ENCODE measurements at places on chromosomes 2 and 18.

DNA sequence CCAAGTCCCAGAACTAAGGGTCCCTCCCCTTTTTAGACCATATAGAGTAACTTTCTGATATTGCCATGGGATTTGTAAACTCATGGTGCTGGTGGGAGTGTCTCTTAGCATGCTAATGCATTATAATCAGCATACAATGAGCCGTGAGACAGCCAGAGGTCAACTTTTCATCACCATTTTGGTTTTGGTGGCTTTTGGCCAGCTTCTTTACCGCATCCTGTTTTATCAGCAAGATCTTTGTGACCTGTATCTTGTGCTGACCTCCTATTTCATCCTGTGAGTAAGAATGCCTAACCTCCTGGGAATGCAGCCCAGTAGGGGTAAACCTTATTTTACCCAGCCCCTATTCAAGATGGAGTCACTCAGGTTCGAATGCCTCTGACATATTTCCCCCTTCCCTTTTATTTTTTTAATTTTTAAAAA, 148.2 kb downstream of the PHLPP1 start:
- no peak for DNase-seq

DNA sequence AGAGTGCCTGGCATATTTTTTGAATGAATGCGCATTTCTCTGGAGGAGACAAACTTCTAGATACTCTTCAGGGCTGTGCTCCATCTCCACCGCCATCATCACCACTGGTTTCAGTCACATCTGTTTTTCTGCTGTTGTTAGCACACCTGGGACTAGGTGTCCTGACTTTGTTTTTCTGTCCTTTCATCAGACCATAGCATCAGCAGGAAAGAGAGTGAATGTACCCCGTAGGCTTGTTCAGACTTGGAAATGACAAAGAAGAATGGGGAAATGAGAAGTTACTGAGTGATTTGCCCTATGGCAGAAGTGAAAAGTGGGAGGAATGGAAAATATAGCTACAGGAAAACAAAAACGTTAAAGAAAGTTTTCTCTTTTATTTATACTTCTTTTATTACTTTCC, 965.2 kb upstream of the FANCL start:
- no peak for DNase-seq

GRCh38 chr2:228426502-228427216, 245.2 kb upstream of the SPHKAP start:
- no peak for DNase-seq

- DNase-seq = no peak
Measured at GRCh38 chr2:98346311-98347236, at the start of gene CNGA3. TSS of gene CNGA3 (plus strand) at chr2:98346456. CDS start at chr2:98369976, 23,520 bp downstream.

DNA sequence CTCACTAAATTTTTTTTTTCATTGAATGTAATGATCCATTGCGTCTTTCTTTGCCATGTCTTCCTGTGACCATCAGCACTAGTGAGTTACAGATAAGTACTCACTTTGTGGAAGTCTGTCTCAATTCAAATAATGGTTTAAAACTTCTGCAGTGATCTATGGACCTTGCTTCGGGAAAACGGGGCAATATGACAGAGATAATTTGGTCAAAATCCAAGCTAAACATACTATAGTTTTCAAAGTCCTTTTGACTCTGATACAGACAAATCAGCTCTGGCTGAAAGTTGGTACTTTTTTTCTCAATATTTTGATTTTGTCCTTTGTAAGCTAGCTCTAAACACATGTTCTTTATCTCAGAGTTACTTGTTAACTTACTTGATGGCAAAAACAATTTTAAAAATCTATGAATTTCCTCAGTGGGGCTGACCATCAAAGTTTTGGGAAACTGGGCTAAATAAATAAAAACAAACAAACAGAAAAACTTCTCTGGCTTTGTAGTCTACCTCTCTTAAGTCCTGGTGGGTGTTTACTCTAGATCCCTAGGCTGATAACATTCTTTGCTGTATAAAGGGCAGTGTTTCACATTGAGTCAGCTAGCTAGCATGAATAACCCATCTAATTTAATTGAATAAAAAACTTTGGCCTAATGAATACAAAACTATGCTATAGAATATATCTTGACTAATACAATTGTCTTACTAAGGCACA, 327.6 kb downstream of the RDH14 start:
- no peak for DNase-seq

- DNase-seq = no peak
Measured at GRCh38 chr2:132670496-132671150, 618 bp upstream of the LYPD1 start.

DNA sequence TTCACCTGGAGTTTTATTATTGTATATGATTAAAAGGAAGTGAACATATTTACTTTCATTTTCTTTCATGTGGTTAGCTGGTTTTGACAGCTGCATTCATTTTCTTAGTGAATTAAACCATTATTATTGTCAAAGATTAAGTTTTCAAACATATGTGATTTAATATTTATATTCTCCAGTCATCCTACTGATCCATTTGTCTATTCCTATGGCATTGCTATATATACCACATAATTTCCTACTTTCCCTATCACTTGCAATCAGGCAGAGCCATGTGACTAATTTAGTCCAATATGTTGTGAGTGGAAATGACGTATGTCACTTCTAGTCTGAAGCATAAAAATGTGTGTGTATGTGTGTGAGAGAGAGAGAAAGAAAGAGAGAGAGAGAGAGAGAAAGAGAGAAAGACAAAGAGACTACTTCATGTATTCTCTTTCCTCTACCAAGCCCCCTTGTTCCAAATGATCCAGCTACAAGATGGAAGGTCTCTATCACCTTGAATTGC, 12.0 kb upstream of the TACR1 start:
- no peak for DNase-seq

Data from stimulated activated CD8-positive, alpha-beta memory T cell treated with anti-CD3 and anti-CD28 coated beads, Interleukin-12 subunit alpha, Interleukin-12 subunit beta, amount 100 ng/mL, for 1 hour (primary cell).